ENCODE measurements at places on chromosomes 12 and 14.

DNA sequence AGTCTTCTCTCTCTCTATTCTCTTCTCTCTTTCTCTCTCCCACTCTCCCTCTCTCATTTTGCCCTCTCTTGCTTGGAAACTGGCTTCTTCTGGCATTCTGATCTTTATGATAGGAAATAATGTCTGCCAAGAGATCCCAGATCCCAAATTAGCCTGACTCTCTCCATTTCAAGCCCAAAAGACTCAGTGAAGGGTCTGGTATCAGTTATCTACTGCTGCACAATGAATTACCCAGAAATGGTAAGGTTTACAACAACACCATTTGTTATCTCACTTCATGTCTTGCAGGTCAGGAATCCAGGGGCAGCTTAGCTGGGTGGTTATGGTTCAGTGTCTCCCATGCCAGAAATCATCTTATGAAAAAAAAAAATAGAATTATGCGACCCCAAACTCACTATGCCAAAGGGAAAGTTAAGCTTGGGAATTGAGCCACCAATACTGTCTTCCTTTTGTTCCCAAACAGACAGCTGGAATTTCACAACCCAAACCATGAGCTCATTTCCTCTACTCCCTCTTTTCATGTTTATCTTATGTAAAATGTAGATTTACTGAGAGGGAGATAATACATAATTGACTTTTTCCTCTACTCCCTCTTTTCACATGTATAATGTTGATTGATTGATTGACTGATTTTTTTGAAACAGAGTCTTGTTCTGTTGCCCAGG is 67.8 kb upstream of the FICD start:
- no peak for DNase-seq

- DNase-seq, result peak; percentile 49
These were observed at the start of gene SVOP for GRCh38 chr12:109020796-109021380. TSS of gene SVOP (minus strand) at chr12:109021068. CDS start at chr12:109020868, 200 bp downstream.

DNA sequence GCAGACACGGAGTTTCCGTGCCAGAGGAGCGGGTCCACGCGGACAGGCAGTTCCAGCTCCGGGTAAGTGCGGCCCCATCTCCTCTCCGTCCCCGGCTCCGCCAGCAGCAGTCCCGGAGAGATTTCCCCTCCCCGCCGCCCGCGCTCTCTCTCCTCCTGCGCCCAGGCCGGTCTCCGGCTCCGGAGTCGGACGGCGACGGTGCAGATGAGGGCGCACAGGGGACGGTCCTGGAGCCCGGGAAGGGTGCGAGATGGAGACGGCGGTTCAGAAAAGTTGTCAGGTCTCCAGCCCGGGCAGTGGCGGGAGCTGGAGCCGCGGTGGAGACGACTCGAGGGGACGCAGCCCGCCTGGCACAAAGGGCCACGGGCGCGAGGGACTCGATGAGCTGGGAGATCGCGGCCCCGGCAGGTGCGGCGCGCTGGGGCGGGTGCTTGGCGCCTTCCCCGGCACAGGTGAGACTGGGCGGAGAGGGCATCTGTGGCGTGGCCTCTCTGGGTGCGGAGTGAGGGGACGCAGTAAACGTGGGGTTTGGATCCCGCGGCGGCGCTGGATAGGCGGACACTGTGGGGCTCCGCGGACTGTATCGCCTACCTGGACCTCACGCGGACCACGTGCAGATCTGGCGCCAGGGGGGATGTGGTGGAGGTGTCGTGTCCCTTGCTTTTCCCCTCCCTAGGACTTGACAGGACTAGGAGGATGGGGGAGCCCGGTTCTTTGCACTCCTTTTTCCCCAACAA is 1540.3 kb upstream of the TMEM132C start:
- no peak for DNase-seq

DNA sequence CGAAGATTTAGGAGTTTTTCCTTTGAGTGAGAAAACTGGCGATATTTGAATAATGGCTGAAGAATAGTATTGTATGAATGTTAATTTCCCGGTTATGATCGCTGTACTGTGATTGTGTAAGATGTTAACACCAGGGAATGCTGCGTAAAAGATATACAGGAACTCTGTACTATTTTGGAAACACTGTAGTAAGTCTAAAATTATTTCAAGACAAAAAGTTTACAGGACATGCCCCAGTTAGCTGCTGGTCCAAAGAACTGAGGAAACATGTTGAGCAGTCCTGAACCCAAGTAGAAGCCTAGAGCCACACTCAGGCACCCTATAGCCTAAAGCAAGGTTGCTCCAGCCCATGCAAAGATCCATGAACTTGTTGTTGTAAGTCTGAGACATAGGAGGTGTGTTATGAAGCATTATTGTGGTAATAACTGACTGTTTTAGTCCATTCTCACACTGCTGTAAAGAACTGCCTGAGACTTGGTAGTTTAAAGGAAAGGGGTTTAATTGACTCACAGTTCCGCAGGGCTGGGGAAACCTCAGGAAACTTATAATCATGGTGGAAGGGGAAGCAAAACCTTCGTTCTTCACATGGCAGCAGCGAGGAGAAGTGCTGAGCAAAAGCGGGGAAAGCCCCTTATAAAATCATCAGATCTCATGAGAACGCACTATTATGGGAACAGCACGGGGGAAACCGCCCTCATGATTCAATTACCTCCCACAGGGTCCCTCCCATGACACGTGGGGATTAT is 99.8 kb upstream of the RESF1 start:
- no peak for DNase-seq

GRCh38 chr14:93109572-93110481 is 5.9 kb downstream of the ITPK1 start:
- no peak for DNase-seq

- no peak for DNase-seq
These were observed 411.8 kb upstream of the MIS18BP1 start for GRCh38 chr14:45664668-45665356.

- no peak for DNase-seq
These were observed 117.3 kb downstream of the BTG1 start for GRCh38 chr12:92028441-92028709.

DNA sequence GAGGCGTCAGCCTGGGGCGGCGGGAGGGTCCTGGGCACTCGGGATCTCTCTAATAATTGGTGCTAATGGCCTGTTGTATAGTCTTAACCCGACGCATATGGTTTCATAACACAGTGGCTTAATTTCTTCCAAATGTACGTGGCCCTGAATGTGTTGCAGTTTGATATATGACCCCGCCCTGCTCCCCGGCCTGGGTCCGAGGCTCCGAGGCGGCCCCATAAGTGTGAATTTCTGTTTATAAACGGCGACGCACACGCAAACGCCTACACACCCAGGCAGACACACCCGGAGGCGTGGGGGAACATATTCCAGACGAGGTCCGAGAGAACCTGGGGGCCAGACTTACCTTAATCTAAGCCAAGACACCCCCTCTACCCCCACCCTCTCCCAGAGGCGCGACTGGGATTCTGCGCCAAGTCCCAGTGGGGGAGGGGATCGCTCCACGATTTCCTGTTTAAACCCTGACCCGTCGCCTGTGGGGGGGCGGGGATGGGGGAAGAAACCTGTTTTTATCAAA is 9.7 kb upstream of the HOXC6 start:
- DNase-seq, result no peak

GRCh38 chr14:52977798-52978197 is 26.9 kb upstream of the FERMT2 start:
- DNase-seq, result no peak

GRCh38 chr12:117427211-117427610 is 65.8 kb upstream of the NOS1 start:
- DNase-seq, result no peak

GRCh38 chr14:104222396-104223036 is 84.1 kb downstream of the KIF26A start:
- no peak for DNase-seq

GRCh38 chr12:13627536-13627935 is 353.9 kb downstream of the GRIN2B start:
- DNase-seq, result no peak

- DNase-seq, result no peak
These were observed 268.5 kb downstream of the FOXG1 start for GRCh38 chr14:29035134-29035533.

DNA sequence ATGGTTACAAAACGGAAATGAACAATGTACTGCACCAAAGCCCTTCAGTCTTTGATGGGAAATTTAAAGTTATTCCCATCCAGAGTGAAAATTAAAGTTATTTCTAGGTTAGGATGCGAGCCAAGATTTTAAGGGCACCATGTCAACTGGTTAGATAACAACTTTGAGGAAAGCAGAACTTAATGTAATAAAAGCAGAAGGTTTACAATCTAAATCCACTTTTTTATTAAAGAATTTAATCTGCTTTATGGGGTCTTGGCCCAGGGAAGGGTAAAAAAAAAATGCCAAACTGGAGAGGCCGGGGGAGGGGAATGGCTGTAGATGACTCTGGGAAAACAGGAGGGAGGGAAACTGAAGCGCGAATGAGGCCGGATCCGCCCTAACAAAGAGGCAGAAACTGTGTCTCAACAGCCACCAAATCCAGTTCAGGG is 108.2 kb upstream of the ATF7IP start:
- DNase-seq, result no peak

GRCh38 chr14:100788517-100788916 is 37.4 kb upstream of the MEG3 start:
- DNase-seq, result no peak

DNA sequence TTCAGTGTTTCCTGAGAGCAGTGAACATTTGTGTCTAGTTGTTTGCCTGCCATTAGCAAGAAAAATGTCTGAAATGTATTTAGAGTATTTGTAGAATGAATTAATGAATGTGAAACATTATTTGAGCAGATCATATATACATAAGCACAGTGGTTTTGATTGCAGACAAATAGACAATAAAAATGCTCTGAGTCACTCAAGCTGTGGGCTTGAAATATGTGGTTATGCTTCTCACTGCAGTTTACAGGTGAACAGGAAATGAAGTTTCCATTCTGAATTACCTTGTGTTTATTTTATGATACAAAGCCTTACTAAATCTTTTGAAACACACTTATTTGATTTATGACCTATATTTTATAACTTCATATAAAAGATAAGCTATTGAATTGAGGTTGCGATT is 827.7 kb downstream of the TMTC2 start:
- DNase-seq, result no peak

- DNase-seq, result no peak
These were observed 36.2 kb upstream of the ETNK1 start for GRCh38 chr12:22588817-22589216.

GRCh38 chr12:114658002-114658441 is 26.0 kb downstream of the TBX3 start:
- DNase-seq, result no peak

- no peak for DNase-seq
These were observed 104.7 kb upstream of the RTL1 start for GRCh38 chr14:101008196-101008595.

DNA sequence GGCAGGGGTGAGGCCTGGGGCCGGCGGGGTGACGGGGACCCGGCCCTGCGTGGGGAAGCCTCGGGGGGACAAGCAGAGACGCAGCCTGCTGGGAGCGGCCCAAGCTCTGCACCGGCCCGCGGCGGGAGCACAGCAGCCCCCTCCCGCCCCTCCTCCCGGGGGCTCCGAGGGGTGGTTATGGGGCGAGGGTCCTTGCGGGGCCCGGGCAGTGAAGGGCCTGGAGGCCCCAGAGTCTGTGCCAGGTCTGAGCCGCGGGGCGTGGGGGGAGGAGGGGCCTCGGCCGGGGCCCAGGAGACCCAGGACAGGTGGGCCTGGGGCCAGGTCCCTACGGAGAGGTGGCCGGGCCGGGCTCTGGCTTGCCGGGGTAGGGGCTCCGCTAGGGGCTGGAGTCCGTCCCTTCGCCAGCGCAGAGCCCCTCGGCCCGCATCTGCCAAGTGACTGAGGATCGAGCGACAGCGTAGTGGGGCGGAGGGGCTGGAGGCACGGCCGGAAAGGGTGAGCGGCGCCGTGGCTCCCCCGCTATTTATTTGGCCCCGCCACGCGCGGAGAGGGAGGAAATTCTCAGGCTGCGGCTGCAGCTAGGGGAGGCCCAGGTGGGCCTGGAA is 495 bp downstream of the TMEM121 start:
- DNase-seq, result no peak

- no peak for DNase-seq
These were observed 474.7 kb downstream of the MED13L start for GRCh38 chr12:115802767-115803166.

- DNase-seq, result no peak
These were observed 10.4 kb upstream of the SERPINA11 start for GRCh38 chr14:94462763-94463572.

GRCh38 chr12:60100160-60100559 is 504.3 kb downstream of the SLC16A7 start:
- no peak for DNase-seq

- DNase-seq, result no peak
These were observed 39.3 kb downstream of the RPS6KA5 start for GRCh38 chr14:91021115-91021514.

DNA sequence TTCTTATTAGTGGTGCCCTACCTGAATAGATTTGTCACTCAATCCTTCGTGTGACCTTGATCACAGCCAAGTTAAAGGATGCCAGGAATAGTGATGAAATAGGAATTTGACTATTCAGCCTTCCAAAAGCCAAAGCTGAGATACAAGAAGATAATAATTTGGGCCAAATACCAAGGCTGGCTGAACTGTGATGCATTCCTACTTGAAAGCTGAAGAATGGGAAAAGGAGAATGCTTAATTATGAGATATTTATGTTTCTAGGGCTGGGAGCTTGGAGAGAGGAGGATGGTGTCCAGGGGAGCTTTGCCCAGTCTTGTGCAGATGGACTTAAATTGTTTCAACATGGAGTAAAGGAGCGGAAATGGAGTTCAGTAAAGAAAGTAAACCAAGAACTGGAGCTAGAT is 5.2 kb downstream of the RNASE7 start:
- no peak for DNase-seq

GRCh38 chr12:89140602-89141238 is 211.6 kb downstream of the DUSP6 start:
- no peak for DNase-seq

DNA sequence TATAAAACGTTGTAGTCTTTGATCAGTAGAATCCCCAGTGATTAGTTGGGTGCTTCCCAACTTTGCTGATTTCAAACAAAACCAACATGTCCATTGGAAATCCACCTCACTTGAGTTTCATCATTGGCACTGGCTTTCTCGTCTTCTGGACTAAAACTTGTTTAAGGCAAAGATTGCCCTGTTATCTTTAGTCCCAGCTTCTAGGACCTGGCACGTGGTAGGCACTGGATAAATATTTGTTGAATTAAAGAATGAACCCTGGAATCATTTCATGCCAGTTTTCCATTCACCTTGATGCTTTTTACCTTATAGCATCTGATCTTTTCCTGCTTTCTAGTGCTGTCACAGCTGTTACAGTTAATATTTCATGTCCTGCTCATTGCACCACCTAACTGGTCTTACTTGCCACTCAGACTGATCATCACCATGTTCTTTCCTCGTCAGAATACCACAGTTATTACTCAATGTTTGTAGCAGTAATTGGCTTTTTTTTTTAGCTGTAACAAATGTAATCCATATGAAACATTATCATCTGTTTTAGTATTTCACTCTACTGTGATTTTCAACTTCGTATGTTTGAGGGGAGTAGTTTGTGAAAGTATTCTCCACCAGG is 7.3 kb upstream of the C12orf50 start:
- no peak for DNase-seq

GRCh38 chr12:108616941-108617858 is 16.5 kb downstream of the SELPLG start:
- DNase-seq, result peak; percentile 83

GRCh38 chr12:54749191-54749818 is 101.1 kb upstream of the DCD start:
- no peak for DNase-seq
